ENCODE measurements at places on chromosomes 16 and 17.

GRCh38 chr17:60461584-60461983 is 39.3 kb downstream of the CHCT1 start:
- DNase-seq: no peak

GRCh38 chr16:77386831-77387814 is 47.7 kb downstream of the ADAMTS18 start:
- DNase-seq: no peak

GRCh38 chr17:77423589-77424451 is 283.1 kb downstream of the SEC14L1 start:
- no peak for DNase-seq

DNA sequence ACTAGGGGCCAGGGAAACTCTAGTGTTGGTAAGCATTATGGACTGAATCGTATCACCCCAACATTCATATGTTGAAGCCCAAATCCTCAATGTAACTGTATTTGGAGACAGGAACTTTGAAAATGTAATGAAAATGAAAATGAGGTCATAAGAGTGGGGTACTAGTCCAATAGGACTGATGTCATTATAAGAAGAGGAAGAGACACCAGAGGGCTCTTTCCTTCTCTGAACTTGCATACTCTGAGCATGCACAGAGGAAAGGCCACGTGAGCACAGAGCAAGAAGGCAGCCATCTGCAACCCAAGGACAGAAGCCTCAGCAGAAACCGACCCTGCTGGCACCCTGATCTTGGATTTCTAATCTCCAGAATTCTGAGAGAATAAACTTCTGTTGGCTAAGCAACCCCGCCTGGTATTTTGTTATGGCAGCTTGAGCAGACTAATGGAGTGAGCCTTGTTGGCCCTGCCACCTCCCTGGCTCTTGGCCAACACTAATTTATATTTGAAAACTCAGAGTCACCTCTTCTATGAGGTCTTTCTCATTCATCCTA is 273.4 kb downstream of the NTN1 start:
- DNase-seq: no peak

DNA sequence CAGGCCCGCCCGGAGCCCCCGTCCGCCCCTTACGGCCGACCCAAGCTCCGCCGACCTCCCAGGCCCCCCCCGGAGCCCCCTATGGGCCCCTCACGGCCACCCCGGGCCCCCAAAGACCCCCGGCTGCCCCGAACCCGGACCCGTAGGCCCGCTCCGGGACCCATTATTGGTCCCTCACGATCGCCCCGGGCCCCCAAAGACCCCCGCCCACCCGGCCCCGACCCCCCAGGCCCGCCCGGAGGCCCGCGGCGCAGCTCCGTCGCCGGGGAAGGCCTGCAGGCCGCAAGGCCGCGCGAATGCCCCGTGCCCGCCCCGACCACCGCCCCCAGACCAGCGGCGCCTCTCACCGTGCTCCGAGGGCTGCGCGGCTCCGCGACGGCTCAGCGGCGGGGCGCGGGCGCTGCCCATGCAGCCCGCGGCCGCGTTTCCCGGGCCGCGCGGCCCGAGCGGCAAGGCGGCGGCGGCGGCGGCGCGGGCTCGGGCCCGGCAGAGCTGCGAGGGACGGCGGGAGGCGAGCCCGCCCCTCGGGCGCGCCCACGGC is 393 bp downstream of the ANKRD11 start:
- no peak for DNase-seq

DNA sequence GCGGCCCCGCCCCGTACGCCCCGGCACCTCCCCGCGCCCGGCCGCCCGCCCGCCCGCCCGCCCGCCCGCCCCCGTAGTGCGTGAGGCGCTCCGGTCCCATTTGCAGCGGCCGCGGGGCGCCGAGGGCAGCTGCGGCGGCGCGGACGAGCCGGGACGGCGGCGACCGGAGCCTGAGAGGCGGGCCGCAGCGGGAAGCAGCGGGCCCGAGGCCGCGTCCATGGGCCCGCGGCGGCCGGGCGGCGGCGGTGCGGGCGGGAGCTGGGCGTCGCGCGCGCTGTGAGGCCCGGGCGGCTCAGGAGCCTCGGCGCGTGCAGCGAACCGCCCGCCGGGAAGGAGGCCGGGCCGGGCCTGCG is at the start of gene MPRIP:
MPRIP (plus strand) TSS at position 74 of the 353 bp plus-strand sequence. CDS start 392 bp downstream, outside the sequence.
- no peak for DNase-seq

- no peak for DNase-seq
Observed at GRCh38 chr17:16189791-16190348, 25.5 kb downstream of the NCOR1 start.

- no peak for DNase-seq
Observed at GRCh38 chr16:4591706-4592470, 22.8 kb downstream of the UBALD1 start.

- DNase-seq: no peak
Observed at GRCh38 chr17:50322271-50322670, 23.7 kb upstream of the XYLT2 start.

GRCh38 chr17:14211801-14212200 is 24.9 kb downstream of the CDRT15 start:
- DNase-seq: no peak

GRCh38 chr17:4555873-4556759 is 932 bp upstream of the MYBBP1A start:
- DNase-seq: no peak

GRCh38 chr17:75001915-75002843 is 10.3 kb upstream of the MRPL58 start:
- DNase-seq: no peak

DNA sequence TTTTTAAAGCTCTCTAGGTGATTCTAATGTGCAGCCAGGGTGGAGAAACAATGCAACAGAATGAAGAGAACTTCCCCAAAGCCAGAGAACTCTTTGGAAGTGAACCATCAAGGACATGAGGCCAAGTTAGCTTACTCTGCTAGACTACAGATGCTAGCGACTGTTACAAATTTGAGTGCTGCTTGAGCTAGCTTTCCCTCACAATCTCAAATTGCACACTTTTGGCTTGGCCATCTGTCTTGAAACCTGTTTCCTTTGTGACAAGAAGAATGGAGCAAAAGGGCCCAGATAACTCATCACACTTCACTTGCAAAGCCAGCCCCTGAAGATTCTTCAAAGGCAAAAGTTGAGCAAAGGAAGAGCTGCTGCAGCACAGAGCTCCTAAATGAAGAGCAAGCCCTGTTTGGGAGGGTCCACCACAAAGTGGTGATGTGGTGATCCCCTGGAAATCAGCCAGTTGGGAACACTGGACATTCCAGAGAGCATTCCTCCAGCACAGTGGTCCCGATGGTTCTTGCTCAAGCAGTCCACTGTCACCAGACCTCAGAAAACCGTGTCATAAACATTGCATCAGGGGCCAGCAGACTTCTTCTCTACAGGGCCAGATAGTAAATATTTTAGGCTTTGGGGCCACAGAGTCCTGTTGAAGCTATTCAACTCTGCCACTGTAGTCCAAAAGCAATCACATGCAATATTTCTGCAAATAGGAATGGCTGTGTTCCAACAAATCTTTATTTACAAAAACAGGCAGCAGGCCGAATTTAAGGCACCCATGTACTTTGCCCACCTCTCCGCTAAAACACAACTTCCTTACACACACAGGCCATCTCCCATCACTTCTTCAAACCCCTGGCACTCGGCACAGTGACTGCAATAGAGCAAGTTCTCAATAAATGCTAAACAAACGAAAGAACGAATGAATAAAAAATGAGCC is 21.2 kb downstream of the SLC39A11 start:
- DNase-seq: no peak

DNA sequence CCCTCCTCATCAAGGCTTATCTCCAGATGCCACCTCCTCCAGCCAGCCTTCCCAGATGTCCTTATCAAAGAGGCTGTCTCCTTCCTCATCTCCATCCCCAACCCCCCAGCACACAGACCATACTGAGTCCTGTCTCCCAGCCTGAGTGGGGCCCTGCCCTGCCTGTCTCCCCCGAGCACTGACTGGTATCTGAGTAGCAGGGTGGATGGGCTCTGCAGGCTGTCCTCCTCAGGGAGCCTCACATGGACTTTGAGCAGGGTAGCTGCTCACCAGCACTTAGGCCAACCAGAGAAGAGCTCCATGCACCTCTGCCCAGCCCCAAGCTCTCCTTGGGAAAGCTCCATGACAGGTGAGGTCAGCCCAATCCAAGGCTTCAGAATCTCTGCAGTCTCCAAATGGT is 20.0 kb upstream of the ITGA3 start:
- DNase-seq: no peak

DNA sequence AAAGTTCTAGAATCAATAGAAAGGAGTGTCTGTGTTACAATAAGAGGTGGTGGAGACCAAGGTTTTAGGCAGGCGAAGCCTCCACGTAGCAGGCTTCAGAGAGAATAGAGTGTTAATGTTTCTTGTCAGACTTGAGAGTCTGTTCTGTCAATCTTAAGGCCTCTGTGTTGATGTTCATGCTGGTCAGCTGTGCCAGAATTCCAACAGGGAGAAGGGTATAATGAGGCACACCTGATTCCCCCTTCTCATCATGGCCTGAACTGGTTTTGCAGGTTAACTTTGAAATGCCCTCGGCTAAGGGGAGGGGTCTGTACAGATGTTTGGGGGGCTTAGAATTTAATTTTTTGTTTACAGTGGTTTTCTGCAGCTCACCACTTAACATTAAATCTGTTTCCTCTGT is 46.0 kb downstream of the RNF112 start:
- DNase-seq: no peak

- DNase-seq: no peak
Observed at GRCh38 chr17:65041518-65041917, 15.0 kb downstream of the GNA13 start.

DNA sequence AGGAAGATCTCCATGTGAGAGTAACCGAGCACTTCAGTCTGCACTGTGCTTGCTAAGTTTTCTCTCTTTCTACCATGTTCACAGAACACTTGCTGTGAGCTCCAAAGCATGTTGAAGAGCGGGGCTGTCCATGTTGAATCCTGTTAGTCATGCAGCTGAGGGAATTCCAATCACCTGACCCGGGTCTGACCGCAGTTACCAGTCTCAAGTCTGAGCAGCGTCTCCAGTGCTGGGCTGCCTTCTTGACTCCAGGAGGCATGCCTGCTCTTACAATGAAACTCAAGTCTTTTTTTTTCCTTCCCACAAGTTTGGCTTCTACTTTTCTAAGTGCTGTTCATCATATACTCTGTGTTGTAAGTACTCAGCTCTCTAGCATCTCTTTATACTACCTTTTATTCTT is 44.3 kb downstream of the HOXB1 start:
- no peak for DNase-seq

- DNase-seq: no peak
Observed at GRCh38 chr16:1667271-1667670, 10.8 kb upstream of the JPT2 start.

DNA sequence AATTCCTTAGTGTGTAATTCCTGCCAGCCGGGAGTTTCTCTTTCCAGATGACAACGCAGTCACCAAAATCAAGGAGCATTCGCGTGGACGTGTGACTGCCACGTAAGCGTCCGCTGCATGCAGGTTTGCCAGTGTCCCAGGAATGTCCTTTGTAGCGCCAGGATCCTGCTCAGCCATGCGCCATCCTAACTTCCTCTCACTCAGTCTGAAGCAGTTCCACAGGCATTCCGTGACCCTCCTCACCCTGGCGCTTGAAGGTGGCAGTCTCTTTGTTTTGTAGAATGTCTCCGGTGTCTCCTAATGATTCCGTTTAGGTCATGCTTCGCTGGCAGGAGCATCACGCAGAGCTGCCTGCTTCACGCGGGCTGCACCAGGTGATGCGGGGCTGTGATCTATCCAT is 88.6 kb downstream of the RPTOR start:
- no peak for DNase-seq

DNA sequence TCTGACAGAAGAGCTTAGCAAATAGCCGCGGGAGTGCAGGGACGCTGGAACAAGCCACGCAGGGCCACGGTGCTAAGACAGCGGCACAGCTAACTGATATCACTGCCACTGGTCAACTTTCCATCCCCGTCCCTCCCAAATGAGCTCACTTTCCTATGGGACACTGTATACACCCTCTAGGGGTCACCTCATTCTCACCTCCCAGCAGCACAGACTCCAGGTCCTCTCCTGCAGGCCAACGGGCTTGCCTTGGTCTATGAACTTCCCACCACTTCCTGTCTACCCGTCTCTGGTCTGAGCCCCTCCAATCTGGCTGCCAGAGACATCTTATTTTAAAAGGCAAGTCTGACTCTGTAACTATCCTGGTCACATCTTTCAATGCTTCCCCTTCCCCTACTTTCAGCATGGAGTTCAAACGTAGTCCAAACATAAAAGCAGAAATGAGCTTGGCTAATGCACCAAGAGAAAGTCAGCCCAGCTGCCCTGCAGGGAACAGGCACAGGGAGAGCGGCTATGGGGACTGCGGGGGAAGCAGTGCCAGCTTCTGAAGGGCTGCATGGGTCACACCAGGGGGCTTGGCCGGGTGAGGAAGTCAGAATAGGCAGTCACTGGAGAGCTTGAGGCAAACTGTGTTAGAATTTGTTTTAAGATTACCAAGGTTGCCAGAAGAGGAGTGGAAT is 26.3 kb upstream of the SLC38A8 start:
- DNase-seq: no peak

GRCh38 chr17:17512866-17513265 is 16.7 kb upstream of the RASD1 start:
- no peak for DNase-seq

DNA sequence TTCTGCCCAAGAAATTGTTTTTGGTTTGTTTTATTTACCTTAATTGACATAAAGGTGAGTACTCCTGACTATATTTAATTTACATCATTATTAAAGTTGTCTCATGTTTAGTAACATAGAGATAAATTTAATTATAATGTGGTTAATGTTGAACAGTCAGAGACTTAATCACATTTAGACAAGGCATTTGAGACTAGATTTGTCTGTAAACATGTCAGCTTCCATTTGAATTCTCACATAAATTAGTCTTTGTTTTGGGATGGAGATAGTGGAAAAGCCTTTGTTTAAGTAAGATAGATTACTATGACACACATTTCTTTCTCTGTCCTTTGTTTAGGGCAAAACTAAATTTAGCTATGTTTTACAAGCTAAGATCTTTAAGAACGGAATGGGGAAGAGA is 18.5 kb upstream of the BCAS3 start:
- no peak for DNase-seq

GRCh38 chr17:30165960-30166359 is 49.3 kb downstream of the NSRP1 start:
- no peak for DNase-seq

- no peak for DNase-seq
Observed at GRCh38 chr17:4711661-4712181, 1.3 kb downstream of the ARRB2 start.

Measured in iPS DF 6.9 (cell line).